Dorsolateral prefrontal cortex (tissue), 122 donors: ENCODE measurements at places on chromosomes 3 and 15.
A peak's percentile ranks its signal among the peaks of the same experiment; 100 is the strongest.

GRCh38 chr15:70525551-70525950 is 237.8 kb downstream of the UACA start:
- DNase-seq, result no peak

- DNase-seq, result no peak
These were observed 28.5 kb downstream of the PLXNA1 start for GRCh38 chr3:127011270-127011992.

DNA sequence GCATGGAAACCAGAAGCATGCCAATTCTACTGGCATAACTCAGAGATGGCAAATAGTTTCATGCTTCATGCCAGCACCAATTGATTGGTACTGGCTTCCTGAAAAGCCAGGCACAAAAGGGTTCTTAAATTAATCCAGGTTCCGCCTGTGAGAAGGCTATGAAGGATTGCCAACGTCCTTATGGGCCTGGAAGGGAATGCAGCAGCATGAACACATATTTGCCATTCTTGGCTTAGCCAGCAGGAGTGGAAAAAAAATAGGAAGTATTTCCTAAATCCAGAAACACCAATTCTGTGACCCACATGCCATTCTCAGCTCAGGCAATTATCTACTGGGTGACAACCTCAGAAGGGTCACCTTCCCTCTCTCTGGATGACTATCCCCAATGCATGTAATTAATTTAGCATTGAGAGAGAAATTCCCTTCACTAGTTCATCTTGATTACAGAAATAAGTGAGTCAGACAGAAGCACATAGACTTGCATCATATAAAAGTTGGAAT is 36.0 kb downstream of the ADAMTS9 start:
- DNase-seq, result no peak

- DNase-seq, result no peak
These were observed 19.7 kb downstream of the B3GNT5 start for GRCh38 chr3:183272791-183273190.

DNA sequence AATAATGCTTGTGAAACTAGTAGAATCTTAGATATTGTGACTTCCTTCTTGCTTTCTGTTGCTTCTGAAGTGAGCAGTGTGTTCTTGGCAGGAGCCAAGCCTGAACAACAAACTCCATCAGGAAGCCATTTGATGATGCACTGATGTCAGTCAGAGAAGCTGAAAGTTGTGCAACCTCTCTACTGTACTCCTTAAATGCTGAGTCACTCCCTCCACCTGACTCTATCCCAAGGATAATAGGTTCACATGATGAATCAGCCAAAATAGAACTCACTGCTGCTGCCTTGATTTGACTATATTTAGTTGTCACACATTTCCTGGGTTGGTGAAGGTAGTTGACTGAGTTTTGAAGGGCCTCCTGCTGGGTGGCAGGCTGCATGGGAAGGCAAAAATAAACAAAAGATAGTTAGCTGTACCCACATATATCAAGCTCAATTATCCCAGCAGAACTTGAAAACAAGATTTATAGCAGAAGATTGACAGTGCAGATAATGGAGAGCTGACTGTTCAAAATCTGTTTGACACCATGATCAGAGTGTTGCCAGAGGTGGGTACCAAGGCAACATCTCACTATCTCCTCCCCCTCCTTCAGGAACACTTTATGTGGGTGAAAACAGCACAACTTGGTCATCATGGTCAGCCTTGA is 328.4 kb upstream of the DPH6 start:
- DNase-seq, result no peak

DNA sequence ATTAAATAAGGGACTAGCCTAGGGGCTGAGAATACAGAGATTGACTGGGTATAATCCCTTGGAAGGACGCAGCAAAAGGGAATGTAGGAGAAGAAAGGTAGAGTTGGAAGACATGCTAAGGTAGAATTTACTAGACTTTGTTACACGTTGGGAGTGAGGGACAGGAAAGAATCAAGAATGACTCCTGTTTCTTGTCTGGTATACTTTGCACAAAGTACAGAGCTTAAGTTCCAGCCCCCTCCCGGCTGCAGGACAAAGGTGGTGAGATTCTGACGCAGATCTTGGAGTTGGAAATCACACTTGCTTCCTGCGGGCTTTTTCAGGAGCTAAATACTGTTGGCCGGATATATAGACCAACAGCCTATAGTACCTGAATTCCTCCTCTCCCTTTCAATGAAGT is 895 bp downstream of the HYKK start:
- DNase-seq, result no peak

GRCh38 chr15:51366920-51367319 is 25.5 kb downstream of the GLDN start:
- DNase-seq, result no peak

DNA sequence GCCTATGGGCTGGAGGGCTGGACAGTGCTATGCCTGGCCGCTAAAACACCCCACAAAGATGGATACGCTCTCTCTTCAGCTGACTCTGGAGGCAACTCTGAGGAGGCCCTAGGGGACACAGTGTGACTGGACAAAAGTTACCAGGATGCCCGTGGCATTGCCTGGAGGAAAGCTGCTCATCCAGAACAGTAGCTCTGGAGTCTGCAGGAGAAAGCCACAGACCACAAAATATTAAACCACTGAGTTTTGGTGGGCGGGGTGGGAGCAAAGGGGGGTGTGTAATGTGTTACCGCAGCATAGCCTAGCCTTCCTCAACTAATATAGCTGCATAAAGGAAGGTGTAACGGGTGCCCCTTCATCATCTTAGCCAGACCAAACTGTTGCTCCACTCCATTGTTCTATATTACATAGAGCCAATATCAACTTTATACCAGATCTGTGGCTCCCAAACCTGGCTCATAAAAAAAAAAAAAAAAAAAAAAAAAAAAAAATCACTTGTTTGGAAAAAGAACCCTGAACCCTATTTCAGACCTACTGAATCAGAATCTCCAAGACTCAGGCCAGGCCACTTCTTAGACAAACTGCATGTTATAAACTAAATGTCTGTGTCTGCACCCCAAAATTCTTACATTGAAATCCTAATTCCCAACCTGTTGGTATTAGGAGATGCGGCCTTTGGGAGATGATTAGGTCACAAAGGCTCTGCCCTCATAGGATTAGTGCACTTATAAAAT is 132.6 kb downstream of the TNIK start:
- DNase-seq, result no peak

- DNase-seq, result no peak
These were observed 47.1 kb downstream of the CDC25A start for GRCh38 chr3:48140936-48141603.

GRCh38 chr3:187024536-187025226 is 94.4 kb downstream of the ST6GAL1 start:
- no peak for DNase-seq

DNA sequence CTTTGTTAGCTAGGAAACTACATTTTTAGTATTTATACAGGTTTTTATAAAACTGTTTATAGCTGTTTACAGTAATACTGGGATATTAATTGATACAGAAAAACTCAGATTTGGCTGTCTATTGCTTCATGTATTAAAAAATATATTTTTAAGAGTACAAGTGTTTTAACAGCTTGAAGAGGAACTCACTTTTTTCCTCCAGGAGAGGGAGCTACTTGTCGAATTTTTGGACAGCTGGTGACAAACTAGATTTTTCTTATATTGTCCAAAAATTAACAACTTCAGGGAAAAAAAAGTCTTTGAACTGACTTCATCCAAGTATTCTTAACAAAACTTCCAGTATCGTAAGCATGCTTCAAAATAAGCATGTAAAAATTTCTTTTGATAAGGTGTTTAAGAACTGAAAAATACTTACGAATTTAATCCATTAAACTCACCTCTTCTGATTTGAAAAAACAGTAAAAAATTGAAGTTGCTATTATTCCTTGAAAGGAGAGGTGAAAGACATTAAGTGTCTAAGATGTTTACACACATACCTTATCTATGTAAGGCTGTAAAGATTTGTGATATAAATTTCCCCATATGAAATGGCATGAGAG is 4.0 kb downstream of the DIPK2A start:
- DNase-seq, result no peak

- DNase-seq, result no peak
These were observed 61.8 kb downstream of the ARHGEF26 start for GRCh38 chr3:154182975-154183374.

- DNase-seq, result no peak
These were observed 219.0 kb downstream of the LSAMP start for GRCh38 chr3:116226266-116226665.

- DNase-seq, result no peak
These were observed 249.0 kb downstream of the NFKBIZ start for GRCh38 chr3:102098130-102098885.

DNA sequence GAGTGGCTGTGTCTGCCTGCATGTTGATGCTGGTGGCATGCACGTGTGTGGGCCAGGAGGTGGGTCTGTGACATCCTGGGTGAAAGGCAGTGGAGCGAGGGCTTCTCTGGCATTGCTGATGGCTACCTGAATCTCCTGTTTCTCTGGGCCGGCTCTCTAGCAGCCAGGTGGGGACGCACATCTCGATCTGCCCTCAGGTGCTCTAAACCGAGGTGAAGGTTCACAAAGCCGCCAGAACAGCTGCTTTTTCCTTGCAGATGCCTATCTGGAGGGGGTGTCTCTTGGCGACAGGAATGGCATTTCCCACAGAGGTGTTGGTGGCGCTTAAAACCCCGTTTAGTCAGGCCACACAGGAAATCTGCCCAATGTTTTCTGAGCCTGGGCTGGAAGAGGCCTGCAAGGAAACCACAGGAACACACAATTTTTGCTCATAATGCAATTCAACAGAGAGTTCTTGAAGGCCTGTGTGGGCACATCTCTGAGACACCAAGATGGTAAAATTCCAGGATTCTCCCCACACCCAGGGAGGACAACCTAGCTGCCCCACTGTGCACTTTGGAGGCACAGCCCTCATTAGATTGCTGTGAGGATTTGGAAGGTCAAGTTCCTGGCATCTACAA is 11.9 kb downstream of the TMEM158 start:
- DNase-seq, result no peak

GRCh38 chr3:23174426-23175039 is 28.6 kb upstream of the UBE2E2 start:
- no peak for DNase-seq

GRCh38 chr3:71414189-71414927 is 169.2 kb downstream of the FOXP1 start:
- DNase-seq, result no peak

DNA sequence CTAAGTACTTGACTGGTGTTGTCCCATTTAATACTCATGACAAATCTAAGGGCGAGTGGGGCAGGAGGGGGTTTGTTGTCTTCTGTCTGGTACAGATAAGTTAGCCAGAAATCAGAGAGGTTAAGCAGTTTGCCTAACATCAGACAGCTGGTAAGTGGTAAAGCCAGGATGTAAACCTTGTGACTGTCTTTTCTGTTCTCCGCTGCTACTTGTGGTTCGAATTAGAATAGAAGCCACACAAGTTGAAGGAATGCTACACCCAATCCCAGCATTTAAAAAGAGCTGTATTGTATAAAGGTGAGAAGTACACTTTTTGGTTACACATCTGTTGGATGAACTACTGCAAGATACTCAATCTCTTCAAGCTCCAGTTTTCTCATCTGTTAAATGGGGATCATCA is 474.7 kb upstream of the SUCLG2 start:
- no peak for DNase-seq

GRCh38 chr3:43914269-43914668 is 223.5 kb downstream of the ABHD5 start:
- DNase-seq, result no peak

DNA sequence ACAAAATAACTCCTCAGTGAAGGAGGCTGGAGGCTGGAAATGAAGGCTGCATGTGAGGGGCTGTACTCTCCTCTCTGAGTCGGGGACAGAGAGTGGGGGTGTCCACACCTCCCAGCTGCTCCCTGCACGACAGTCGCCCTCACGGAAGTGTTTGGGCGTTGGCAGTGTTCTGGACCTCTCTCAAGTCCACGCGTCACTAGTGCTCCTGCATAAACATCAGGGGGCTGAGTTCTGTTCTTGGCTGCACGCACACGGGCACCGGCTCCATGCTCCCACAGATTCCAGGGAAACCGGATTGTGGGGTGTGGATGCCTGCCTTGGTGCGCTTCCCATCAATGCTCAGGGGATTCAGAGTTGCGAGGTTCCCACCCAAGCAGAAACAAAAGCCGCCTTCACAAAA is 7.4 kb downstream of the RASGRF1 start:
- DNase-seq, result peak; percentile 49

GRCh38 chr15:55398243-55398642 is 9.9 kb downstream of the CCPG1 start:
- DNase-seq, result no peak

GRCh38 chr3:192413461-192413860 is 313.9 kb downstream of the FGF12 start:
- no peak for DNase-seq

DNA sequence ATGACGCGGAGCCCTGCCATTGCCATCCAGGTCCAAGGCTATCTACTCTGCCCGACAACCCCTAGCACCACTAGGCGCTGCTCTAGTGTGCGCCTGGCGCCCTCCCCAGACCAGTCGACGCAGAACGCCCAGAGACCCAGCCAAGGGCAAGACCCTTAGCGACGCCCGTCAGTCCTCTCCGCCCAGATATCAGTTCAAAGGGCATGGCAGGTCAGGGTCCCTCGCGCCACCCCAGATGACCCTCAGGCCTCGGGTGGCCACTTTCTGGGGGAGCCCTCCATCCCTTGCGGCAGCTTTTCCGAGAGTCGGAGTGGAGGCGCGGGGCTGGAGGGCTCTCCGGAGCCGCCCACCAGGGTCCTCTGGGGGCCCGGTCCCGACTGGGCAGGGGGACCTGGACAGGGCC is 371 bp upstream of the CLSTN2 start:
- DNase-seq, result peak; percentile 18

DNA sequence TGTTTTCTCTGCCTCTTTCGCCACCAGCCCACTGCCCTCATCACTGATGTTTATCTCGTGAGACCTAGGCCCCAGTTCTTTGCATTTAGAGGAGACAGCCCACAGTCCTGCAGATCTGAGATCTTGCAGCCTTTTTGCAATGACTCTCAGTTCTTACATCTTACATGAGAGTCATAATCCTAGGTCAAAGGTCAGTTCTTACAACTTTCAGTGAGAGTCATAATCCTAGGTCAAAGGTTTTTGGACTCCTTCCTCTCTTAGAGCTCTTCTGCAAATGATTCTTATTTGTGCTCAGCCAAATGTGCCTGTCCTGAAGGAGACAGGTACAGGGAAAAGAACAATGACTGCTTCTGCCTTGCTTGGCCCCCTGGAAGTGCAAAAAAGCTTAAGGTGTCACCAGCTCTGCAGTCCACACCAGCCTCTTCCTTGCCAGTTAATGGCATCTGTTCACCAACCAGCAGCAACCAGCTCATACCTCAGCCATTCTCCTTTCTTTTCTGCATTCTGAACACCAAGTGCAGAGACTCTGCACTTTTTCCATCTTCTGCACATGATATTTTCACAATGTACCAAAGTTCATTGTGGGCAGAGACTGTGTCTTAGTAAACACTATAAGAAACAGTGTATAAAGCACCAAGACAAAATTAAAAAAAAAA is 67.1 kb downstream of the ABHD5 start:
- DNase-seq, result no peak

GRCh38 chr3:171775943-171776342 is 34.3 kb downstream of the PLD1 start:
- DNase-seq, result no peak

- DNase-seq, result peak; percentile 35
These were observed 74.6 kb downstream of the PRICKLE2 start for GRCh38 chr3:64150623-64151207.
